ENCODE measurements at places on chromosomes 6 and 20.

DNA sequence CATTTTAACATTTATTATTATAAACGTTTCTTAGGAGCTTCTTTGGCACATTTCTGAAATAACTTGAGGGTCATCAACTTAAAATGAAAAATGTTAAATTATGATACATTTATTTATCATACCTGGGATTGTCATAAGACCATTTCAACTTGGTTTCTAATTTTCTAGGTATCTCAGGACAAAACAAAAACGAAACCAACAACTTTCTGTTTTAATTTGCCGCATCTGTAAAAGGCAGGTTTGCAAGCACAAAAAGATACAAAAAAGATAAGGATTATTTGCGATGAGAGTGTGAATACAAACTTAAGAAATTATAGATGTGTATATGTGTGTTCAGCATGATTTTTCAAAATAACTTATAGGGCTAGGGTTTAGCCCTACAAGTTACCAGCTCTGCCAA, 395.0 kb upstream of the RUNX2 start:
- no peak for DNase-seq

DNA sequence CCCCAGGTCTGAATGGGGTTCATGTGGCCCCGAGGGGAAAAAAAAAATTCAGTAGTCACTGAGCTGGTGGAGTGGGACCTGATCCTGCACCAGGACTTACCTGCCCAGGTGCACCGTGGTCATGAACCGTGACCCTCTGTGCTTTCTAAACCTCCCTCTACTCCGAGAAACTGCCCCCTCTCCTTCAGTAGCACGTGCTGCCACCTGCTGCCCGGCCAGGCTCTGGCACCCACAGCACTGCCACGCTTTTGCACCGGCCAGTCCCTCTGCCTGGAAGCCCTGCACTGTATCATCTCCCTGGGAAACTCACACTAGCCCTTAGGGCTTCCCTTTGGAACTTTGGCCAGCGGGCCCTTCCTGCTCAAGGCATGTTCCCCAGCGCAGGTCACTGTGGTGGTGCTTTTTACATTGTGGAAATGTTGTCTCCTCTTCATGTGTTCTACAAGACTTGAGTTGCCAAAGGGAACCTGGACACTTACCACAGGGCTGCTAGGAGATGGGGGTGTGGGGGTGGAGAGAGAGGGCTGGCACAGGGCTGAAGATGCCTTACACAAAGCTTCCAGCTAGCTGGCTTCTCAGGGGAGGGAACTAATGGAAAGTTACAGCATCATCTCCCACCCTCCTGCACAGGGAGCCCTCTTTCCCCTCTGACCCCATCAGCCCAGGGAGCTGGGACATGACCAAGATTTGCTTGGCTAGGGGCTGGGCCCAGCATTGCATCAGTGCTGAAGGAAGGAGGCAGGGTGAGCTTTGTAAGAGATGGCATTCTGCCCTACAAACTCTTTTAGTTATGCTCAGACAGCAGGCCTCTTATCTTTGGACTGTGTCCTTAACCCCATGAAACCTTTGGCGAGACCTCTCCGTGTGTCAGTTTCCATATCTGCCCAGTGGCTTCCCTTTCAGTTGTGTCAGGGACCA, 2.5 kb upstream of the PTPRT start:
- DNase-seq, result no peak

- no peak for DNase-seq
These were observed 121.0 kb upstream of the BEND6 start for GRCh38 chr6:56833873-56834272.

GRCh38 chr20:51021067-51022025, 1.6 kb downstream of the KCNG1 start:
- no peak for DNase-seq

GRCh38 chr20:40966103-40966502, 62.5 kb upstream of the TOP1 start:
- DNase-seq, result no peak

DNA sequence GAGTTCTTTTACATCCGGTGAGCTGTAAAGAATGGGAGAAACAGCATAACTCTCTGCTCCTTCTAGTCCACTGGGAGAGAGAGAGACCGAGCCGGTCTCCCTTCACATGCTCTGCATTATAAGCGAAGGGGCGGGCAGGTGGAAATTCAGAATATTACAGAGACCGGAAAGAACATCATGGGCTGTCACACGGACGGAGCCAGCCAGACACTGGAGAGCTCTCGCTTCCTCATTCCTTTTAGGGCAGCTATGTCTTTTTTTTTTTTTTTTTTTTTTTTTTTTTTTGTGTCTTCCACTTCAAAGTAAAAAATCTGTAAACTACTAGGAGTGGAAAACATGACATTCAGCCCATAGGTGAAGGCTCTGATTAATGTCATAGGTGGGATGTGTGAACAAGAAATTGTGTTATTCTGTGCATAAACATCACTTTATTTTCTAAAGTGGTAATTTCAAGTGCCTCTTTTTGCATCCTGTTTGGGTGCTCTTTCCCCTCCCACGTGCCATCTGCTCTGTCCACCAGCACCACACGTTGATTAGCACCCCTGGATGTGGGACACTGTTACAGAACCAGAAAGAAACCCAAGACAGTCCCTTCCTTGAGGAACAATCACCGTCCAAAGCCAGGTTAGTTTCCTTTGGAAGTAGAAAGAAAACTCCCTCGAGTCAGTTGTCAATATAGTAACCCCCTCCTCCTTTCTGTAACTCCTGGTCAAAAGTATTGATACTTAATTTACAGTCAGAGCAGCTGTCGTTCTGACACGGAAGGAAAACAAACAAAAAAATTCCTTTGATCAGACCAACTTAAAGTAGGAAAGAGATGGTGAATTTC, at the start of gene TAGAP:
TSS of gene TAGAP (minus strand) at position 93 of the 829 bp plus-strand sequence. CDS start 845 bp downstream, outside the sequence.
- DNase-seq, result peak; percentile 65

- no peak for DNase-seq
These were observed 347.0 kb downstream of the RNGTT start for GRCh38 chr6:88616380-88616779.

GRCh38 chr6:15308435-15309213, 62.8 kb downstream of the JARID2 start:
- DNase-seq, result no peak

DNA sequence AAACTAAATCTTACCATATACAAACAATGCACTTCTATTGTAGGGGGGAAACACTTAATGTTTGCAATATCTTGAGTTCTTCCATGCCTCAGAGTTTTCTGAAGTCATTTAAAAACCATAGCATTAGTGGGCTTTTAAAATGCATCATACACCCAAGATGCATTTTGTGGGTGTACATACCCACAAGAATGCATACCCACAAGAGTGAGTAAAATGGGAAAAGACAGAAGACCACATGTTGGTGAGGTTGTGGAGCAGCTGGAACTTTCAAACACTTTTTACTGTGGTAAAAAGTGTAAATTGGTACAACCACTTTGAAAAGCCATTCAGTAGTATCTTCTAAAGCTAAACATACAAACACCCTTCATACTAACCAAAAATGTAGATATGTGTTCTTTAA, 57.5 kb downstream of the CYB5R4 start:
- DNase-seq, result no peak

- DNase-seq, result no peak
These were observed 3.6 kb downstream of the TBCC start for GRCh38 chr6:42742116-42742894.

- DNase-seq, result no peak
These were observed 2.3 kb downstream of the TOX2 start for GRCh38 chr20:43916881-43917371.

DNA sequence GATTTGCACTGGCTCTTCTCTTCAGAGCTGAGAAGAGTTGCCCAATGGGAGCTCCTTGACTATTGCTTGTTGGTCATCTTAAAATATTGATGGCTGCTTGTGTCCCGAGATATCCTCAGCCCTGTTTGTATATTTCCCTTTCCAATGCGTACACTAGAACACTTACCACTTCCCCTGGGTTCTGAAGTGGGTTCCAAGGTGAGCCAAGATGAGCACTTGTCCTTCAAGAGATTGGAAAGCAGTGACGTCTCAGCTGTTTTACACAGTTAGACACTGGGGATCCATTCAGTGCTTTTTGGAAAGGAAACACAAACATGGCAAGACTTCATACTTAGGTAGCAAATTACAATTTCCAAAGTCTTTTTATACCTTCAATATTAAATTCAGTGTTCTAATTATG, 716.4 kb upstream of the CITED2 start:
- DNase-seq, result no peak

- DNase-seq, result no peak
These were observed 534 bp downstream of the KIAA1755 start for GRCh38 chr20:38260025-38260377.

DNA sequence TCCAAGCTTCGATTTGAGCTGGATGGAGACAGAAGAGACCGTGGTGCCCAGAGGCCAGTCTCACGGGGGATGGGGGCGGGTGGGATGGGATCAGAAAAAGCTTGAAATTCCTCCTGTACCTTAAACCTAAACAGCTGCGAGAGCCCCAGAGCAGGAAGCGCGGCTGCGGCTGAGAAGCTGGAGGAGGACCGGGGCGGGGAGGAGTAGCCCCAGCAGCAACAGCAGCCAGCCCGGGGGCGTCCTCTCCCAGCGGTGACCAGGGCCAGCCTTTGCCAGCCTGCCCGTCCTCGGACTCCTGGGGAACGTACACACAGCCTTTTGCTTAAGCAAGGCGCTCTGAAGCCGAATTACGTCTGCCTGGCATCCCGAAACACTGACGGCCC, 17.4 kb upstream of the PRDM13 start:
- no peak for DNase-seq

- DNase-seq, result no peak
These were observed 387.1 kb downstream of the THBS2 start for GRCh38 chr6:168866534-168866933.

DNA sequence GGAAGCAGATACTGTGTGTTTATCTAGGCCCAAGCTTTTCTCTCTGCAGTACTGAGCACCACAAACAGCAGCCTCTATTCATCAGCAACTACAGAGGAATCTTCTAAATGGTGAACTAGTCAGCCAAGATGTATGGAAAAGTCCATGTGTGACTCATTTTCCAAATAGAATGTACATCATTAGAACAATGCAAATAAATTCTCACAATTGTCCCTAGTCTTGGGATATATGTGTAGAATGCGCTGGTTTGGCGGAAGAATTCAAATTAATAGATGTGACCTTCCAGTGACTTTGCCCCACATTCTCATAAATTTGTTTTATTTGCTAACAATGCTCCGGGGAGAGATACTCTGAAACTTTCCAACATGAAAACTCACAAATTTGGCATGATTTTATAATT, 436.2 kb downstream of the CBLN4 start:
- no peak for DNase-seq

DNA sequence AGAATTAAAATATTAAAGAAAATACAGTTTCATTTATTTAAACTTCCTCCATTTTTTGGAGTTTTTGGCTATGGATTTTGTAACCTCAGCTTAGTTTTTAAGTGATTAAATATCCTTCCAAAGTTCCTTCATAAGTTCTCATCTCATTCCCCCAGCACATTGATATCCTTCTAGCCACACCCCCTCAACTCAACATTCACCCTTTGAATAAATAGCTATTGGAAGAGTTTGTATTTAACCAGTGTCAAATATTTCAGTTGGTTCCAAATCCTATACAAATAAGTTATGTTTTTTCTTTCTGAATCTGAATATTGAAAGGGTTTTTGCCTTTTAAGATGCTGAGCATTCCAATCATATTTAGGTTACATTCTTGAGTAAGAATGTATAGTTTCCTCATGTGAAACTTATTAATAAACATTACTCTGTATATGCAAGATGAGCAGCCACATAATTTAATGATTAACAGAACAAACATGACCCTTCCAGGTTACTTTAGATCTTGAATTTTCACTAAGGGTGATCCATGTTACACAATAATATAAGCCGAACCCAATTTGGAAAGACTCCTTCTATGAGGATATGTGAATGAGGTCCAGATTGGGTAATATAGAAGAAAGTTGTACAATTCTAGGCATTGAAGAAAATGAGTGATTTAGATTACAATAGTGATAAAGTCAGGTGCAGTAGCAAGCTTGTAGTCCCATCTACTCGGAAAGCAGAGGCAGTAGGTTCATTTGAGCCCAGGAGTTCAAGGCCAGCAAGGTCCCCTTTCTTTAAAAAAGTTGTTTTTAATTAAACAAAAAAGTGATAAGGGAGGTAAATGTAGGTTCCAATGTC, 13.6 kb downstream of the GLYATL3 start:
- DNase-seq, result no peak

GRCh38 chr20:17648791-17649730, 33.0 kb downstream of the RRBP1 start:
- DNase-seq, result peak; percentile 3

DNA sequence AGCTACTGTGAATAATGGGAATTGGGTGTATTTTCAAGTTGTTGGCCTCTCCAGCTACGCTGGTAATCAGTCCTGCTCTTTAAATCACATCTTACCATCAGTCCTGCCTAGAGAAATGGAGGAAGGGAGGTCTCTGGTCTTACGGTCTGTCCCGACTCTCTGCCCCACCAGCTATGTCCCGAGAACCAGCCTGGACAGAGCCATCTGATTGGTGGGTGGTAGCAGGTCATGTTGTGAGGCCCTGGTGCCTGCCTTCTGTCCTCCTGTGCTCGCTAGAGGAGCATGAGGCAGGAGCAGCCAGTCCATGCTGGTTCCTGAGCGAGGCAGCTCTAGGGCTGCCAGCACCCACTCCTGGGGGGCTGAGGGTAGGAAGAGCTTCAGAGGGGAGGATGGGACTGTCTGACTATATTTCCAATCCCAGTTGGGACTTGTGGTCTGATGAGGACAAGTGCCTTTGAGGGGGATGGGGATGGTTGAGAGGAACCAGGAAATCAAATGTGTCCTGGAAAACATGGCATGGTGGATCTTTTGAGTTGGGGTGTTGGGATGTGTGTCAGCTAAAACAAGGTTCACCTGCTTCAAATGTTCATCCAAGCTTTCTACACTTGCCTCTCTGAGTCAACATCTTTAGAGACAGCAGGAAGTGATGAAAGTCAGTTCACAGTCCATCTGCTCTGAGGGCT, 33.0 kb downstream of the SYNJ2 start:
- DNase-seq, result no peak

GRCh38 chr6:63724721-63725120, 89.1 kb downstream of the PHF3 start:
- no peak for DNase-seq

DNA sequence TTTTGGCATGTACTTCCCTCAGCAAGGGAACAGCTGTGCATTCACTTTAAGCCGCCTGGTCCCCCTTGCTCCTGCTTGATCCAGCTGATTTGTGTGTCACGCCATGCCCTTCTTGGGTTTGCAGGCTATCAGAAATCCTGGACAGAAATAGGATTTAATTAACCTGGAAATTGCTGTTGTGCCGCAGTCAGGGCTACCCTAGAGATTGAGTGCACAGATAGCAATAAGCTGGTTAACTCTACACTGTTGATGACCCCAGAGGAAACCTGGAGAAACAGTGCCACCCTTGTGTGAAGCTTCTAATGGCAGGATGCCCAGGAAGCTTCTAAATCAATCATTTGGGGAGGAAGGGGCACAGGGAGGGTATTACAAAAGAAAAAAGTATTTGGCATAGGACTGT, 199.0 kb downstream of the JARID2 start:
- no peak for DNase-seq

DNA sequence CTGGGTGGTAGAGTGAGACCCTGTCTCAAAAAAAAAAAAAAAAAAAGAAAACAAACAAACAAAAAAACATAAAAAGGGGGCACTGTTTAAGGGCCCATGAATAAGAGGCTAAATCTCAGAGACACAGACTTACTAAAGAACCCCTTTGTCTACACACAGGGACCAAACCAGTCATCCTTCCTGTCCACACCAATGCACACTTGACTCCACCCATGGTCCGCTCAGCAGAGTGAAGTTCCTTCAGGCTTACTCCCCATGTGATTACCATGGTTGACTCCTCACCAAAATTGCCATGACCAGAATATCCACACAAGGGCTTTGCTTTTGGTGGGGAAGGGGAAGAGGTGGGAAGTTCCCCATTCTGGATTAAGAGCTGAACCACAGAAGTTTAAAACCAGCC, 19.4 kb upstream of the REPS1 start:
- no peak for DNase-seq

- DNase-seq, result no peak
These were observed 661.7 kb upstream of the CITED2 start for GRCh38 chr6:140036196-140036595.

All from stimulated activated CD8-positive, alpha-beta memory T cell treated with anti-CD3 and anti-CD28 coated beads, Interleukin-7, amount 100 ng/mL, for 1 hour (primary cell).